ENCODE measurements at places on chromosomes 11 and 22.

DNA sequence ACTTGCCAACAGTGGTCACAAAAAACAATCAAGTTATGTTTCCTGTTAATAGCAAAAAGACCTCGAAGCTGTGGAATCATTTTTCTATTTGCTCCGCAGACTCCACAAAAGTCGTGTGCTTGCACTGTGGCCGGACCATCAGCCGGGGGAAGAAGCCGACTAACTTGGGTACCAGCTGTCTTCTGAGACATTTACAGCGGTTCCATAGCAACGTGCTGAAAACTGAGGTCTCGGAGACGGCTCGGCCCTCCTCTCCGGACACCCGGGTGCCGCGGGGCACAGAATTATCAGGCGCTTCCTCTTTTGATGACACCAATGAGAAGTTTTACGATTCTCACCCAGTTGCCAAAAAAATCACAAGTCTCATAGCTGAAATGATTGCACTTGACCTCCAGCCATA, 31.6 kb downstream of the ZBED4 start:
- DNase-seq, result no peak

GRCh38 chr11:114442536-114442935, 3.3 kb downstream of the REXO2 start:
- DNase-seq, result no peak

DNA sequence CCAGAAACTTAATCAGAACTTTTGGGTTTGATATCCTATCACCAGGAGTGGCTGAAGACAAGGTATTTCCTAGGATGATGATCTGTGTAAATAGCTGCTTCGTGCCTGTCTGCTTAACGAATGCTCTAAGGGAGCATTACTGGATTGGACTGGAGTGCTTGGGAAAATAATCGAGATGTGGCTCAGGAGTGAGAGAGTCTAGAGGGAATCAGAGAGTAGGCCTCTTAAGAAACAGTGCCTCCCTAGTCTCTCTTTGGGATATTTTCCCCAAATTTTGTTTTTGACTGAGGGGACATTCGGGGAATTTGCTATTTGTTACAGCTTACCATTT, 2.5 kb downstream of the MAML2 start:
- no peak for DNase-seq

GRCh38 chr11:47093541-47093940, 83.1 kb downstream of the ARFGAP2 start:
- DNase-seq, result no peak

- DNase-seq, result no peak
These were observed 17.6 kb upstream of the LIN7C start for GRCh38 chr11:27524155-27524554.

DNA sequence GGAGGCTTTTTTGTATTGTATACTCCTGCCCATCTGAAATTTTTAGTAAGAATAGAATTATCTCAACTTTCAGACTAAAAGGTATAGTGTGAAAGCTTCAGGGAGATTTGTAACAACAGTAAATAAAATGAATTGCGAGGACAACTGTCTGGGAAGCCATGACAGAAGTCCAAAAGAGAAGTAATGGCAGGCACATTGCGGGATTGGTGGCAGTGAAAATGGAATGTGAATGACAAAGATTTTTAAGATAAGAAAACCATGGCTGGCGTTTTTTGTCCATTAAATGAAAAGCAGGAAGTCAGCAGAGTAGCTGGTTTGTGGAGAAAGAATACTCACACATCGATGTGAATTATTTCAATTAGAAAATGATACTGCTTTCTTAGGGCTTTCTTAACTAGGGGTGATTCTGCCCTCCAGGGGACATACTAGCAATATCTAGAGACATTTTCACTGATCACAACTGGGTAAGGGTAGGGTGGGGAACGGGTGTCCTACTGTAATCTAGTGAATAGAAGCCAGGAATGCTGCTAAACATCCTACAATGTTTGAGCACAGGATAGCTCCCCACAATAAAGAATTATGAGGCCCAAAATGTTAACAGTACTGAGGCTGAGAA, 1.6 kb downstream of the NPAT start:
- no peak for DNase-seq

- DNase-seq, result no peak
These were observed 5.3 kb downstream of the PLEKHB1 start for GRCh38 chr11:73651661-73652045.

- DNase-seq, result no peak
These were observed 30.0 kb upstream of the FLI1 start for GRCh38 chr11:128663824-128664223.

- DNase-seq, result no peak
These were observed 79.9 kb downstream of the GRAMD1B start for GRCh38 chr11:123509737-123510578.

All from stimulated activated naive CD4-positive, alpha-beta T cell treated with Interleukin-2 at 50 U/mL for 16 hours (primary cell).